ENCODE measurements at places on chromosomes 2 and 18. TPM values are rescaled to one million over a fixed set of nuclear protein-coding genes. Genes with fewer than 3 reads are reported as not detected.

The DLX2 gene
- total RNA-seq, result not detected

GRCh38 chr2:217066510-217067270 is 206.8 kb upstream of the TNP1 start:
- DNase-seq, result no peak

DNA sequence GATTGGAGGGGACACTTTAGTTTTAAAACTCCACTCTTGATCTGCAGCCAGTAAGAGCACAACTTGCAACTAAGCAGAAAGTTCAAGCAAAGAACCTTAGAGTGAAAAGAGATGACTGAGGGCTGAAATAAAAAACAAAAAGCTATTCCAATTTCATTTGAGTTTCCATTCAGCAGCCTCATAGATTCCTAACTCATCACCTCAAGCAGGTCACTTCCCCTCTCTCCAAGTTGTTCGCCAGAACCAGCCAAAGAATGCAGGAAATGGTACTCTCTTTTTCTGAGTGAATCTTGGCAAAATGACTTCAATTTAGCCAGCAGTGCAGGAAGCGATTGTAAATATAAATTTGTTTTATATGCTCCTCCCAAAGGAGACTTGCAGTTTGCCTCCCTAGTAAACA is 213.3 kb downstream of the SETBP1 start:
- no peak for DNase-seq

DNA sequence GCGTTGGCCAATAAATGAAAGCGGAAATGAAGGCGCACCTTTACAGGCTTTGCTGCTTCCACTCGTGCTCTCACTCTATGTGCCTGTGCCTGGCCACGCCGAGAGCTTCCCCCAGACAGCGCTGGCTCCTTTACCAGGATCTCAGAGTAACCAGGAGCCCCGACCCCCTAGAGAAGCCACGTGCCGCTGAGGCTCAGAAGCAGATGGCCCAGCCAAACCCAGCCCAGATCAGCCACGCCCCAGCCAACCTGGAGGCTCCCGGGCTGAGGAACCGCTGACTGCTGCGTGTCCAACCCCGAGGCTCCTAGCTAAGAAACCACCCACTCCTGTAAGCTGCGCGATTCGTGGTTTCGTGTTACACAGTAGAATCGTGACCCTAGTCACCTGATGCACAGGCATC is 199.3 kb downstream of the NCK2 start:
- no peak for DNase-seq

- no peak for DNase-seq
Observed at GRCh38 chr18:980586-980985, 75.9 kb downstream of the ADCYAP1 start.

DNA sequence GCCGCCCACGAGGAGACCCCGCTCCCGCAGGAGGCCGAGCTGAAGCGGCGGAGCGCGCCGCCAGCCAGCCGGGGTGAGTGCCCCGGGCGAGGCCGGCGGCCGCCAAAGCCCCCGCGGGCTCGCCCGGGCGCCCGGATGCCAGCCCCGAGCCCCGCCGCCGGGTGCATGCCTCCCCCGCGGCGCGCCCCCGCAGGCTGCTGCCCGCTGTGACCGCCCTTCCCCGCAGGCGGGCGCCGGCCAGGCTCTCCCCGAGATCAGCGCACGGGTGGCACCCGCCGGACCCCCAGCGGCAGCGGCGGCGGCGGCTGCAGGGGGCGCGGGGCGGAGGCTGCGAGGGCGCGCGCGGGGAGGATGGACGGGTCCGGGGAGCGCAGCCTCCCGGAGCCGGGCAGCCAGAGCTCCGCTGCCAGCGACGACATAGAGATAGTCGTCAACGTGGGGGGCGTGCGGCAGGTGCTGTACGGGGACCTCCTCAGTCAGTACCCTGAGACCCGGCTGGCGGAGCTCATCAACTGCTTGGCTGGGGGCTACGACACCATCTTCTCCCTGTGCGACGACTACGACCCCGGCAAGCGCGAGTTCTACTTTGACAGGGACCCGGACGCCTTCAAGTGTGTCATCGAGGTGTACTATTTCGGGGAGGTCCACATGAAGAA is 470 bp downstream of the KCNF1 start:
- peak; percentile 58 for DNase-seq

DNA sequence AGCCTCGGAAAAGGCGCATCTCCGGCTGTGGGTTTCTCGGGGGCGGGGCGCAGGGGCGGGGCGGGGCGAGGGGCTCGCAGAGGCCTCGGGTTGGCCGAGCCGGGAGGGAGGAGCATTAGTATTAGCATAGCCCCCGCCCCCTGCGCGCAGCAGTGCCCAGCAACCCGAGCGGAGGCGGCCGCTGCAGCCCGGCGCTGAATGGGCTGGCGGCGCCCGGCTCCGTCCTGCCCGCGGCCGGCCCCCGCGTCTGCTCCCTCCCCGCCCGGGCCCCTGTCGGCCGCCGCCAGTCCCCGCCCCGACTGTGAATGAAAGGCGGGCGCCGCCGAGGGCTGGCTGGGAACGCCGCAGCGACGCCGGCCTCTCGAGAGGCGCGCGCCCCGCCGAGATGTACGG is at the start of gene EFR3B:
TSS of gene EFR3B (plus strand) at position 149 of the 393 bp plus-strand sequence. CDS start at position 386, 237 bp downstream.
- peak; percentile 97 for DNase-seq

The GCG gene
- not detected for total RNA-seq

The CDKL4 gene
- total RNA-seq, result 0.35 TPM

DNA sequence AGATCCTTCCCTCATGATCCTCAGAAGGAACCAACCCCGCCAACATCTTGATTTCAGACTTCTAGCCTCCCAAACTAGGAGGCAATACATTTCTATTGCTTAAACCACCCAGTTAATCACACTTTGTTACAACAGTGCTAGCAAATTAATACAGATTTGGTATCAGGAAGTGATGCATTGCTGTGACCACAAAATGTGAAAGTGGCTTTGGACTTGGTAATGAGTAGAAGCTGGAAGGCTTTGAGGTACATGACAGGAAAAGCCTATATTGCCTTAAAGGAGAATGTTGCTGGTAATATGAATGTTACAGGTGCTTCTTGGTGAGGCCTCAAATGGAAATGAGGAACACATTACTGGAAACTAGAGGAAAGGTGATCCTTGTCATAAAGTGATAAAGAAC is 260.3 kb downstream of the SATB2 start:
- DNase-seq, result no peak

DNA sequence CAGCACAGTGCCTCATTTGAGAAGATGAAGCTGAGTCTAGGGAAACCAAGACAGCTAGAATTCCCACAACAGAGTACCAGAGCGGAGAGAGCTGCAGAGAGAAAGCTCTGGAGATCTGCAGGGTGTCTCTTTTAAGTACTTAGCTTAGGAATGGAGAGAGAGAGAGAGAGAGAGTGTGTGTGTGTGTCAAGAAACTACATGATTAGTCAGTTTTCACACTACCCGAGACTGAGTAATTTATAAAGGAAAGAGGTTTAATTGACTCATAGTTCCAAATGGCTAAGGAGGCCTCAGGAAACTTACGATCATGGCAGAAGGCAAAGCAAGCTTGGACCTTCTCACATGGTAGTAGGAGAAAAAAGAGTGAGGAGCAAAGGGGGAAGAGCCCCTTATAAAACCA is 64.0 kb downstream of the HIBCH start:
- DNase-seq, result no peak

- no peak for DNase-seq
Observed at GRCh38 chr2:42937171-42937875, 144.9 kb upstream of the HAAO start.

GRCh38 chr2:141035846-141036420 is 1094.9 kb downstream of the LRP1B start:
- no peak for DNase-seq

The HOXD10 gene
- 0.16 TPM for total RNA-seq

DNA sequence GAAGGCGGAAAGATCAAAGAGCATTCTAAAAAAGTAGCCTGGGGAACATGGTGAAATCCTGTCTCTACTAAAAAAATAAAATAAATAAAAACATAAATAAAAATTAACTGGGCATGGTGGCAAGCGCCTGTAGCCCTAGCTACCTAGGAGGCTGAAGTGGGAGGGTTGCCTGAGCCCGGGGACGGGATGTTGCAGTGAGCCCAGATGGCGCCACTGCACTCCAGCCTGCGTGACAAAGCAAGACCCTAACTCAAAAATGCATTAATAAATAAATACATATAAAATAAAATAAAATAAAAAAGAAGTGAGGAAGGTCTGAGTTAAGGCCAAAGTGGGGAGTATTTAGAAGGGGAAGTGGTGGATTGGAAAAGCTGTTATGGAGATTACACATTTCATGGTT is 1.3 kb upstream of the PSMD14 start:
- no peak for DNase-seq

DNA sequence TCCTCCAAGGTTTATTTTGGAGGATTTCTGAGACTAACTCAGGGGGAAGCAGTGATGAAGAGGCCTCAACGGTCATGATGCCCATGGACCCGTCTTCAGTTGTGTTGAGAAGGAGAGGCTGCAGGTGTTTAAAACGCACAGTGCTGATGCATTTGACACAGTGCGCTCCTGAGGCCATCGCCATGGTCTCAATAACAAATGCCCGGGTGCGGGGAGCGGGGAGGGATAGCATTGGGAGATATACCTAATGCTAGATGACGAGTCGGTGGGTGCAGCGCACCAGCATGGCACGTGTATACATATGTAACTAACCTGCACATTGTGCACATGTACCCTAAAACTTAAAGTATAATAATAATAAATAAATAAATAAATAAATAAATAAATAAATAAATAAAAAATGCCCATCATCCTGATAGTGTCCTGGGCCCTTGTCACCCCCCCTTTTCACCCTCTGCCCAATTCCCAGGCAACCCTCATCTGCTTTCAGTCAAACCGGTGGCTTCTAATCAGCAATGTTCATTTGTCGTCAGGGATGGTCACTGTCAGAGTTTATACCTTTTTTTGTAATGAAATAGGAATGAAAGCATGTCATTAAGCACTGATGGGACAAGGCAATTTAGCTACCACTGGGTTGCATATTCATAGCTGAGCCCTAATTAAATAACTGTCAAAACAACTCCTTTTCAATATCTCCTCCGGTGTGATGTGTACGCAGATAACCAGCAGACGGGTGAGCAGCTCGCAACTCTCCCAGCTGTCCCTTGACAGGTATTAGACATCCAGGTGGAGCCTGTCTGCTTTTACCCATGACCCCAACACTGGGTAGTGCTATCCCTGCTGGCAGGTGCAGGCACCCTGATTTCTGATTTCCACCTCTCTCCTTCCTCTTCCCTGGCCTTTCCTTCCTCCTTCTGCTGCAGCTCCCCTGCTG is 95.9 kb downstream of the KCNF1 start:
- DNase-seq, result peak; percentile 26

DNA sequence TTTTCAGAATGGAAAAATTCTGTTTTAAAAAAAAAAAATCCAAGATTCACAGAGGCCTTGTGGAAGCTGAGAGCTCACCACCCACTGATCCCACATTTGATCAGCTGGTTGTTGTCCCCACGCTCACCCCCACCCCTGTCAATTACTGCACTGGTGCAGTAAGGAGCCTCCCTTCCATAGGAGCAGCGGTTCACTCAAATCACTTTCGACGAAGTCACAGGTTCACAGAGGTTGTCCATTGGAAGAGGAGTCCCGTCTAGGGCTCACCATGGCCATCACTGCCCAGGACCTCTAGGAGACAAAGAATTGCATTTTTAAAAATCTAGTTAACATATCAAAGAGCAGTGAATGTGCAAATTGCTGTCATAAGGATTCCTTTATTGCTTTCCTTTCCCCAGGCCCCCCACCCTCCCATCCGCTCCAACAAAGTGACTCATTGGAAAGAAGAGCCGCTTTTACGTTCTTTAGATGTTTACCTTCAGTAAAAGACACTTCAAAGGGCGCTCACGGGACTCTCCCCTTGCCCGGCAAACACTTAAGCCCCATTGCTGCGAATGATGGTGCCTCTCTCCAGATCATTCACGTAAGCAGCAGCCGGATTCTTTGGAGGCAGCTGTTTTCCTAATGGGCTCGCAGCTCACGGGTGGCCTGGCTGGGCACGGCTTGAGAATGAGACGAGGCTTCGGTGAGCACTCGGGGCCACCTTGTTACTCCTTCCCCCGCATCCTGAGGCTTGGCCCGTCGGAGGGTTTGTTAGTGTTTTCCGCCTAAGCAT is 165.5 kb upstream of the SALL3 start:
- peak; percentile 29 for DNase-seq

- no peak for DNase-seq
Observed at GRCh38 chr2:181036445-181036844, 56.0 kb downstream of the UBE2E3 start.

The ANO7 gene
- 3.4 TPM for total RNA-seq

The CGREF1 gene
- 0.48 TPM for total RNA-seq

DNA sequence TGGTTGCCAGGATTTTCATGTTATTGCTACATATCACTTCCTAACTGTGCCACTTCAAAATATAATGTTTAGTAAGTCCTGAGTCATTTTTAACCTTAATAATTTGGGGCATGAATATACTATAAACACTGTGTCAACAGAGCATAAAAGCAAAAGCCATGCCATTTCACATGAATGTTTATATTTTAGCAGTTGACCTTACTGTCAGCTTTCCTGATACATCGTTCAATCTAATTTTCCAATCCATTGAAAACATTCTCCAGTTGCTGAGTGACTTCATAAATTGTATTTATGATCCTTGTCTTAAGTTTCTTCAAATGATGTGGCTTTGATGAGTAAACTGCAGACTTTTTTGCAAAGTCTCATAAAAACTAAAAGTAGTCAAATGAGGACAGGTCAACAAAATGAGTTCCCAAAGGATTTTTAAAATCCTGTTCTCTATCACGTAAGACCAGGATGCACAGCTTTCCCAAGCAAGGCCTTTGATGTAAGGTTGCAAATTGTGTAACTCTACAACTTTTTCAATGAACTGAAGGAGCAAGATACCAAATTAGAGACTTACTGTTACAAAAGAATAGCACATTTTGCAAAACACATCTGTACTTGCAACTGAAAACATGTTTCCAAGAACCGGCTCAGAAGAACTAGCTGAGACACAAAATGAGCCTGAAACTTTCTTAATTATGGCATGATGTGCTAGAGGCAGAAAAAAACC is 117.7 kb downstream of the SATB2 start:
- no peak for DNase-seq

- DNase-seq, result no peak
Observed at GRCh38 chr2:236597629-236598028, 28.0 kb downstream of the ACKR3 start.

DNA sequence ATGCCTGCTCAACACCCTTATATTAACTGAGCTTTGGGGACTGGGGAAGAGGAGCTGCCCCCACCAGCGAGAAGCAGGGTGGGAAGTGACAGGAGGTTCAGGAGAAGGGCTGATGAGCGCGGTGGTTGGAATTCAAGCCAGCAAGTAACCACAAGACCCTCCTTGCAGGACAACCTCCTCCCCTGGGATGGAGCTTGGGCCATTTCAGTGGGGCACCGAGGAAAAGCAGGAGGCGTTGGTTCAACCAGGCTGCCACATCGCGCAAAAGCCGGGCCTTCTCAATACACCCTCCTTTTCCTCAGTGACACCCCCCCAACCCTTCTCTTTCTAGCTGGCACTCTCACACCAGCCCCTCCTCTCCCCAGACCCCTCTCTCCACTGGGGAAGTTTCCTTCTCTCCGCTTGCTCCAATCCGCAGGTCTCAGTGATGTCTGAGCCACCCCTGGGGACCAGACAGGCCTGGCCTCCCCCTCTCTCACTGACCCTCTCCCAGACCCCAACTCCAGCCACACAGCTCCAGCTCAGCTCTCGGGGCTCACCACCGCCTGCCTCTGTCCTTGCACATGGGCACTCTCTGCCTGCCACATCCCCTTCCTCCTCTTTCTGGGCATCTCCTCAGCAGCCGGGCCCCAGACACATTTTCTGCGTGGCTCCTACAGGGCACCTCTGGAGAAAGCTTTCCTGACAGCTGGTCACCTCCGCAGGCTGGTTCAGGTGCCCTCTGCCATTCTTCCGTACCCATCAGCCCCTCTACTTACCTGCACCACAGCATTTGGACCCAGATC is 44.5 kb downstream of the KCNF1 start:
- DNase-seq, result no peak

- DNase-seq, result no peak
Observed at GRCh38 chr18:46034230-46034629, 37.8 kb downstream of the PSTPIP2 start.

The LONRF2 gene
- total RNA-seq, result 24.5 TPM

All from cardiac septum (tissue), 1 donor.